ENCODE measurements at places on chromosomes 2 and 18.

DNA sequence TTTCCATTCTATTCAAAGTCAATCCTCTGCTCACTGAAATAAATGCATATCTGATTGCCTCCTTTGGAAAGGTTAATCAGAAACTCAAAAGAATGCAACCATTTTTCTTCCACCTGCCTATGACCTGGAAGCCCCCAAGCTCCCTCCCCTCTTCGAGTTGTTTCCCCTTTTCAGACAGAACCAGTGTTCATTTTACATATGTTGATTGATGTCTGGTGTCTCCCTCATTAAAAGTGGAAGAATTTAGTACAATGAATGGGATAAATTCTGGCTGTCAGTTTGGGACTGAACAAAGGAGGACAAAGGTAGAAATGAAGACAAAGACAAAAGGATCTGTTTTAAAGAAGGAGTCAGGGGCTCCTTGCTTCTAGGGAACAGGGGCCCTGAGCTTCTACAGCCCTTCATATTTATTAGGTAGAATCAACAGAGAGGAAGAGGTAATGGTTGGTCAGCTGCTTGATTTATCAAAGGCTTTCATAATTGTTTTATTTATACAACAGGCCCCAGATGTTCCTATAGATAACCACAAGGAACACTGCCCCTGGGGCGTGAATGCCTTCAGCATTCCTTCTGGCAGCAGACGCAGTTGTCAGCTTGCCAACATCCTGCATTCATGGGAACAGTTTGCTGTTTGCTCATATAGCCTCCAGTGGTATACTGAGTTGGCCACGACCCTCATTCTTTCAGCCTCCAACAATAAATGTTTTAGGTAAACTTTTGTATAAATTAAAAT, 949.8 kb upstream of the LRATD1 start:
- DNase-seq: no peak

- DNase-seq: peak; percentile 65
Observed at GRCh38 chr2:37344453-37345361, at the start of gene QPCT. Gene QPCT, plus strand, starts transcription at chr2:37344630. Its CDS starts 102 bp downstream, at chr2:37344732.

- no peak for DNase-seq
Observed at GRCh38 chr18:48363175-48363574, 46.0 kb downstream of the ZBTB7C start.

DNA sequence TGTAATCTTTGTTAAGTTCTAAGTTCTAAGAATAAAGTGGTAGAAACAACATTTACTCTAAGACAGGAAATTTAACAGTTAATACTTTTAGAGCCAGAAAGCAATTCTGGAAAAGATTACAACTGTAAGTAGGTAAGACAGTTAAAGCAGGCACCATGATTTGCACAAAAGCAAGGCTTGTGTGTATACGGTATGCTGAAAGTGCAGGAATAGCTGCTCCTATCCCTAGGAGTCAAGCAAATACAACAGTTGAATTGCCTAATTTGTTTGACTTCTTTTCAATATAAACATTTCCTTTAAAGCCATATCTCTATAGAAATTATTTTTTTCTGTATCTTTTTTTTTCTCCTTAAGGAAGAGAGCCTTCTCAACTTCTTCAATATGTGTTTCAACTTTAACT, 116.4 kb downstream of the KCNJ3 start:
- DNase-seq: no peak

DNA sequence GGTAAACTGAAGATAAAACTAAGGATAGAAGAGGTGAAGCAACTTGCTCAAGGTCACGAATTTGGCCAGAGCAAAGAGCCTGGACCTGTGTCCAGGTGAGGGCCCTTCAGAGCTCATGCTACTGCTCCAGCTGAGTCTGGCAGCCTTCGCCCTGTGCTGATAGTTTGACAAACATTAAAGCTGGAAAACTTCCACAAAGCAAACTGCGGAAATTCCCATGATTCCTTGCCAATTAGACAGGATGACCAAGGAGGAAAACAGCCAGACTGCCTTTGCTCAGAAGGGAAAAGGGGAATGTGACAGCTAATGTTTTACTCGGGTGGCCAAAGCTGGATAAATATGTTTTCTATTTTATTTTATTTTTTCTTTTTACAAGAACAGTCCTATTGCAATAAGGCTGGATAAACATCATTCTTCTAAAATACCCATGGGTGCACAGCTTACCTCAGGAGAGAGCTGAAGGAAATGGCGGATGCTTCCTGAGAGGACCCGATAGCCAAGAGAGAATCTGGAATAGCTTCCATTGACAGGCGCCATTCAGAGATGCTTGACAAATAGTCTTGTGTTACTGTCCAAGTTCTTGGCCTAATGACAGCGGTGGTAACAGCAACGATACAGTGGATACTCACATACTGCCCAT, 5.3 kb upstream of the CTAGE1 start:
- DNase-seq: peak; percentile 74

GRCh38 chr2:10867692-10868420, 43.9 kb upstream of the KCNF1 start:
- no peak for DNase-seq

DNA sequence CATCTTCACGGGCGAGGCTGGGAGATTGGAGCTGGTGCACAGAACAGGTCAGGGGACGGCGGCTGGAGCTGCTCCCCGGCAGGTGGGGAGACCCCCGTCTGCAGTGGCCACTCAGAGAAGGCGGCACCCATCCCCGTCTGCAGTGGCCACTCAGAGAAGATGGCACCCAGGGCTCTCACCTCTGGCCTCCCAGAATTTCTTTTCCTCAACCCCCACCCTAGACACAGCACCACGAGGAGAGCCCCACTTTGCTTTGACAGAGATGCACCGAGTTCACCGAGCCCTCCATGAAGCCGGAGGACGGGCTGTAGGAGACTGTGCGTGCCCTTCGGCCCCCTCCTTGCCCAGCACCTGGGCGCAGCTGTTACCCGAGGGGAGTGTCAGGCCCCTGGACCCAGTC, 201.6 kb upstream of the SALL3 start:
- no peak for DNase-seq

- no peak for DNase-seq
Observed at GRCh38 chr2:195009202-195009601, 647.8 kb upstream of the SLC39A10 start.

- no peak for DNase-seq
Observed at GRCh38 chr2:172273910-172274571, 153.3 kb upstream of the ITGA6 start.

GRCh38 chr2:20592106-20593071, 58.5 kb downstream of the HS1BP3 start:
- DNase-seq: no peak

GRCh38 chr2:161798027-161798426, 173.8 kb downstream of the SLC4A10 start:
- DNase-seq: no peak

DNA sequence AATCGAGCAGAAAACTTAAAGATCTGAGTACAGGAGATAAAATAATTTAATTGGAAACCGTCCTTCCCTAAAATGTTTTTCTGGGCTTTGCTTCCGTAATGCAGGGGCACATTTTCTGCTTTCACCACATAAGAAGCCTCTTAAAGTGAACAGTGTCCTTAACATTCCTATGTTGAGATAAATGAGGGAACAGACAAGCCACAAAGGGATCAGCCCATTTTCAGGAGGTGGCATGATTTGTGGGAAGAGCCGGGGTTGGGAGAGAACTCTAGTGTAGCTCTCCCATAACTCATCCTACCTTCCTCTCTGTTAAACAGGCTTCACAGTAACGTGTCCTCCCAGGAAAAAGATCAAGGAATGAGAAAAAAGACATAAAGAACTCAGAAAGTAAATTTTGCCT, 56.9 kb upstream of the ACVR1C start:
- no peak for DNase-seq

DNA sequence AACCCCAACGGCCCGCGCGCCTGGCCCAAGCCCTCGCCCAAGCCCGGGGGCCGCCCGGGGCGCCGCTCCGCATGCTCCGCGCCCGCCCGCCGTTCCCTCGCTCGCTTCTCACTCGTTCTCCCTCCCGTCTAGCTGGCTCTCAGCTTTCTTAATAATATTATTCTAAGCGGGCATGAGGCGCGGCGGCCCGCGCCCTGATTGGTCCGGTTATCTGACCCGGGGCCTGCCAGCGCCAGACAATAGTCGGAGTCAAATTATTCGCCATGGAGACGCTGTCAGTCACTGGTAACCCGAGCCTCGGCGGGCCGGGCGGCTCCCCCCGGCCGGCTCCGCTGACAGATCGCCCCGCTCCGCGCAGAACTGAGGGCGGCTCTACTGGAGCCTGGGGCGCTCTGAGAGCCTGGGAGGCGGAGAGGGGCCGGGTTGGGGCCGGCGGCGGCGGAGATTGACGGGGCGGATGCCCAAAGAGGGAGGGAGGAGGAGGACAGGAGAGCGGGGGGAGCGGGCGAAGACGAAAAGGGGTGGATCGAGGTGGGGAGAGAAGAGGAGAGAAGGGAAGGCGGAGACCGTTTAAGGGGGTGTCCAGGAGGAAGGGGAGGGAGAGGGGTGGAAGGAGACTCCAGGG, at the start of gene SIX2:
Gene SIX2, minus strand, starts transcription at position 150 of the 625 bp plus-strand sequence. CDS start 342 bp downstream, outside the sequence.
- peak; percentile 97 for DNase-seq

- no peak for DNase-seq
Observed at GRCh38 chr18:8080092-8080491, 513.0 kb downstream of the PTPRM start.

DNA sequence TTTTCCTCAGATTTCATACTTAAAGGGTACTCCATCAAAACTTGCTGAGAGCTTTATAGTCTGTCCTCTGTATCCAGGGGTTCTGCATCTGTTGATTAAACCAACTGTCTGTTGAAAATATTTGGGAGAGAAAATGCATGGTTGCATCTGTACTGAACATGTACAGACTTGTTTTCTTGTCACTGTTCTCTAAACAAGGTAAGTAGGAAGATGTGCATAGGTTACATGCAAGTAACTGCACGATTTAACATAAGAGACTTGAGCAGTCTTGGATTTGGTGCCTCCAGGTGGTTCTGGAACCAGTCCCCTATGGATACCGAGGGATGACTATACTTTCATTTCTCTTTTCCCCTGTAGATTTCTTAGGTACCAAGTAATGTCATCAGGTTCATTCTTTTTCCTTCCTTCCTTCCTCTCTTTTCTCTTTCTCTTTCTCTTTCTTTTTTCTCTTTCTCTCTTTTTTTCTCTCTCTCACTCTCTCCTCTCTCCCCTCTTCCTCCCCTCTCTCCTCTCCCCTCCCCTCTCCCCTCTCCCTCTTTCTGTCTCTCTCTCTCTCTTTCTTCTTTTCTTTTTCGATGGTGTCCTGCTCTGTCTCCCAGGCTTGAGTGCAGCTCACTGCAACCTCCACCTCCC, 23.2 kb downstream of the ADNP2 start:
- no peak for DNase-seq

- DNase-seq: no peak
Observed at GRCh38 chr18:60676815-60677214, 304.2 kb upstream of the MC4R start.

DNA sequence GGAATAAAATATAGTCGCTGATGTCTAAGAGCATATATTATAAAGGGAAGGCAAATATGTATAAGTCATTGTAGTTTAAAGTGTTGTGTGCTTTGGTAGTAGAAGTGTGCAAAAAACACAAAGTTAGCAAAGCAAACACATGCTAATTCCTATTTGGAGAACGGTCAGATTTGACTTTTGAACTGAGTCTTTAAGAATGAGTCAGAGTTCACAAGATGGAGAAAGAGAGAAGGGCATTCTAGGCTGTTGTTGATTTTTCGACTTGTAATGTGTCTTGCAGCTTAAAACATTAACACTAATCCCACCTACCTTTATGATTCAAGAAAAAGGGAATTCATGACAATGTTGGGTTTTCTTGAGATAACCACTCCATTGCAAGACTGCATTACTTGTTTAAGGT, 98.1 kb downstream of the CRIM1 start:
- DNase-seq: no peak

GRCh38 chr2:130778781-130779180, 23.4 kb downstream of the AMER3 start:
- no peak for DNase-seq

- no peak for DNase-seq
Observed at GRCh38 chr18:32418148-32418547, 52.5 kb downstream of the GAREM1 start.

GRCh38 chr18:25351777-25352628, at the start of gene ZNF521:
Gene ZNF521, minus strand, starts transcription at chr18:25352166. Its CDS starts 1,220 bp downstream, at chr18:25350946.
- DNase-seq: peak; percentile 98

- DNase-seq: no peak
Observed at GRCh38 chr18:7940971-7941370, 373.9 kb downstream of the PTPRM start.

Data from lung (tissue), 17 donors.